ENCODE measurements at places on chromosomes 7 and 10. TPM values are rescaled to one million over a fixed set of nuclear protein-coding genes. Genes with fewer than 3 reads are reported as not detected.

MPP7 gene
- total RNA-seq = 0.73 TPM

LGI1 gene
- total RNA-seq = not detected

RARRES2 gene
- total RNA-seq = not detected

ACSM6 gene
- not detected for total RNA-seq

DNA sequence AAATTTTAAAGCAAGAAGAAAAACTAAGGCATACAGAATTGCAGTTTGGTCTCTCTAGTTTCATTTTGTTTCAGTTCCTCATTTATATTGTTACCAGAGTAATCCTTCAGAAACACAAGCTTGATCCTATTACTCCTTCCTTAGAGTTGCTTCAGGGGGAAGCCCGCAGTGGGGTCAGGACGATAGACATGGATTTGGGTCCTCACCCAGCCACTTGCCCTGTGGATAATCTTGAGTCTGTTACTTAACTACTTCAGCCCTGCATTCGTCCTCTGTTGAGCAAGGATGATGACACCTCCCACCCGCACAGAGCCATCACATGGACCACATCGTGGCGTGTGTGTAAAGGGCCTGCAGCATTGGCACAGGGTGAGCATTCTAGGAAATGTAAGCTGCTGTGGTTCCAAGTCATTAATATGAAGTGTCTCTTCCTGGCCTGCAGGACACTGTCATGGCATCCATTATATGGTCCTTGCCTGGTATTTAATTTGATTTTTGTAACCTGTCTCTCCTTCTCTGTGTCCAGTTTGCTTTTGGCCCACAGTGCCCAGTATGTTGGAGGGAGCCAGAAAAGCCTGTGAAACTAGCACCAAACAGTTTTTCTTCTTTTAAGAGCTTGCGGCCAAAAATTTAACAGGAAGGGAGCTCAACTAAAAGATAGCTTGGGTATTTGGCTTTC lies 111.2 kb downstream of the EEPD1 start:
- H3K4me3 ChIP-seq = no peak overlapping the region
- DNase-seq = no peak
- H3K4me1 ChIP-seq = no peaks in the 10 kb centered on the region

DNA sequence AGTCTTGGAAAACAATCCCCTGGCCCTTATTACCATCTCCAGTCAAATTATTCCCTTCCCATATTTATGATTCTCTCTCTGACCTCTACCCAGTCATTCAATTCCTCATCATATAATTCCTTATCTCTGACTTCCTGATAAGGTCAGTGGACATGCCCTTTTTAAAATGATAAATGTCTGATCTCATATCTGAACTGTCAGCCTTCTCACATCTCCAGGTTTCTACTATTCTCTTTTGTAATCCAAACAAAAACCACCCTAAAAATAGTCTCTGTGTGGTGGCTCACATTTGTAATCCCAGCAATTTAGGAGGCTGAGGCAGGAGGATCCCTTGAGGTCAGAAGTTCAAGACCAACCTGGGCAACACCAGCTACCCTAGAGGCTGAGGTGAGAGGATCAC lies 11.9 kb downstream of the GSDME start:
- H3K4me1 ChIP-seq = no peaks in the 10 kb centered on the region
- no peak overlapping the region for H3K27ac ChIP-seq
- H3K27me3 ChIP-seq = no peaks in the 10 kb centered on the region
- no peaks in the 10 kb centered on the region for H3K36me3 ChIP-seq
- no peak overlapping the region for H3K4me3 ChIP-seq

GRCh38 chr7:39269034-39269433 lies 291.3 kb downstream of the POU6F2 start:
- DNase-seq = no peak
- no peak overlapping the region for H3K27ac ChIP-seq
- no peaks in the 10 kb centered on the region for H3K36me3 ChIP-seq
- no peak overlapping the region for H3K4me3 ChIP-seq
